ENCODE measurements at places on chromosomes 1 and 21.

DNA sequence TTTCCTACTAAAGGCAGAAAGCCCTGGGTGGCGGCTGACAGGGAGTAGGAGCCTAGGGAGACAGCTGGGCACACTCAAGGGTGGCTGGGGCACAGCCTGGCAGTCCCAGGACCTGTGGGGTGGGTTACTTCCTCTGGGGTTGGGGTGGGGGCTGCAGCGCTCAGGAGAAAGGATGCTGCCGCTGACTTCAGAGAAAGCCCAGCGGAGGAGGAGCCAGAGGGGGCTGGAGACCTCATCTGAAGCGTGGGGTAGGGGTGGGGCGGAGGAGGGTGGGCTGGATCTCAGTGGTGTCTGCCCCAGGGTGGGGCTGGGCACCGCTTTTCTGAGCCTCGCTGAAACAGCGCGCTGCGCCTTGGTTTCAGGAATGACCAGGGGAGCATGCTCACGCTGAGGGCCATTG lies 30.8 kb downstream of the KCNA10 start:
- H3K36me3 ChIP-seq: no peaks in the 10 kb centered on the region
- H3K27me3 ChIP-seq: peaks cover 44% of the 10 kb centered on the region
- H3K4me3 ChIP-seq: no peak overlapping the region

- H3K27ac ChIP-seq: peak overlapping the region; percentile 88
- H3K27me3 ChIP-seq: peaks cover 10% of the 10 kb centered on the region
- H3K36me3 ChIP-seq: peaks cover 50% of the 10 kb centered on the region
- H3K4me3 ChIP-seq: peak overlapping the region; percentile 66
- peak; percentile 70 for DNase-seq
- H3K4me1 ChIP-seq: peaks cover 73% of the 10 kb centered on the region
Observed at GRCh38 chr1:85495556-85495955, 30.6 kb upstream of the DDAH1 start.

DNA sequence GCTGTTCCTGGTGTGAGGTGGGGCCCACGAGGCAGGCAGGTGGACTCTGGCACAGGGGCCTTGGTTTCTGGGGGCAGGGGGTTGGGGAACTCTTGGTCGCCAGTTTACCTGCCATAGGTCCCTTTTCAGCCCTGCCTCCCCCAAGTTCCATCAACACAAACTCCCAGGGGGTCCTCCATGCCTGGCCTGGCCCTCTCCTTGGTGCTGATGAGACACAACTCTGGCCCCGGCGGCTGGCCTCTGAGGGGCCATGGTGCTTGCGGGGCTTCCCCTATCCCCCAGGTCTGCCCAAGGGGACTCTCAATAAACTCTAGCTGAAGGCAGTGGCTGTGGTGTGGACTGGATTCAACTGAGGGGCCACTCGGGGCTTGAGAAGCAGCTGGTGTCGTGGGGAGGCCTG lies 16.0 kb downstream of the HTR6 start:
- no peak overlapping the region for H3K4me3 ChIP-seq
- DNase-seq: no peak
- H3K27me3 ChIP-seq: peaks cover 11% of the 10 kb centered on the region
- peaks cover 10% of the 10 kb centered on the region for H3K4me1 ChIP-seq
- H3K27ac ChIP-seq: no peak overlapping the region

GRCh38 chr1:43612406-43612805 lies 37.5 kb upstream of the KDM4A start:
- DNase-seq: no peak
- H3K4me3 ChIP-seq: no peak overlapping the region
- peaks cover 7% of the 10 kb centered on the region for H3K36me3 ChIP-seq
- no peak overlapping the region for H3K27ac ChIP-seq
- H3K27me3 ChIP-seq: no peaks in the 10 kb centered on the region
- H3K4me1 ChIP-seq: no peaks in the 10 kb centered on the region

GRCh38 chr21:34926803-34927467 lies 122.2 kb downstream of the RUNX1 start:
- peaks cover 57% of the 10 kb centered on the region for H3K4me1 ChIP-seq
- peak overlapping the region; percentile 19 for H3K27ac ChIP-seq
- no peak overlapping the region for H3K4me3 ChIP-seq
- peak; percentile 23 for DNase-seq
- no peaks in the 10 kb centered on the region for H3K27me3 ChIP-seq

DNA sequence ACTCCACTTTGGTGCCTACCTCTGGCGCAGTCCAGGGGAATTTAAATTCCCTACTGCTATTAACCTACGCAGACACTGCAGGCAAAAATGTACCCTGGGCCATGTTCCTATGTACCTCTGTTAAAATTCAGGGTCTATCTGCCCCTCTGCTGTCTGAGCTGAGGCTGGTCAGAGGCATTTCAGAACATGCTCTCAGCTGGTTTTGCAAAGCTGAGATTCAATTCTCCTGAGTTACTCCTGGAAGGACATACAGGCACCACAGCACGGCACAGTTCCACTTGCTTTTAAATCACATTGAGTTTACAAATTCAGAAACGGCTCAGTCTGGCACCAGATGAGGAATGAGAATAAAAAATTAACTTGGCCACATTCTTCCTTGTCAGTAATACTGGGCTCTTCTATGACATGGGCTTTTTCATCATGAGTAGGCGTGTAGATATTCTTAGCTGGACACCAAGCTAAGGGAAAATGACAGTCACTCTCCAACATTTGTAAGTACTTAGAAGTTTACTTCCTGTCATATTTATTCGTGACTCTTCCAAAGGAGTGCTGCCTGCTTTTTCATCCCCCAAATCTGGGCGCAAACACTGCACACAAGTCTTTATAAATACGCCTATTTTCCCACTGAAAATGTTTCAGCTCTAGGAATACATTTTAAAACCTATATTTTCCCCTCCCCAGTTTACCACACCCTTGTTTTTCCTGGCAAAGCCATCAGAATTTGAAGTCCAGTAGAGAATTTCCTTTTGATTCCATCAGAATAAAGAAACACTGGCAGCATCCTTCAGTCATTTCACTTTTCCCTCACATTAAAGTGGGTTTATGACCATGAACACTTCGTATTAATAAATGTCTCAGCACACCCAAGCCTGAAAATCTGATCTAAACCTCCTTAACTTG lies 1.9 kb downstream of the C1orf198 start:
- DNase-seq: peak; percentile 60
- H3K4me1 ChIP-seq: peaks cover 69% of the 10 kb centered on the region
- peak overlapping the region; percentile 86 for H3K27ac ChIP-seq
- H3K36me3 ChIP-seq: peaks cover 42% of the 10 kb centered on the region
- peak overlapping the region; percentile 93 for H3K4me3 ChIP-seq

- no peak overlapping the region for H3K4me3 ChIP-seq
- no peaks in the 10 kb centered on the region for H3K36me3 ChIP-seq
- peaks cover 11% of the 10 kb centered on the region for H3K27me3 ChIP-seq
- no peak overlapping the region for H3K27ac ChIP-seq
- no peak for DNase-seq
Observed at GRCh38 chr21:45108808-45109781, 34.7 kb downstream of the ADARB1 start.

DNA sequence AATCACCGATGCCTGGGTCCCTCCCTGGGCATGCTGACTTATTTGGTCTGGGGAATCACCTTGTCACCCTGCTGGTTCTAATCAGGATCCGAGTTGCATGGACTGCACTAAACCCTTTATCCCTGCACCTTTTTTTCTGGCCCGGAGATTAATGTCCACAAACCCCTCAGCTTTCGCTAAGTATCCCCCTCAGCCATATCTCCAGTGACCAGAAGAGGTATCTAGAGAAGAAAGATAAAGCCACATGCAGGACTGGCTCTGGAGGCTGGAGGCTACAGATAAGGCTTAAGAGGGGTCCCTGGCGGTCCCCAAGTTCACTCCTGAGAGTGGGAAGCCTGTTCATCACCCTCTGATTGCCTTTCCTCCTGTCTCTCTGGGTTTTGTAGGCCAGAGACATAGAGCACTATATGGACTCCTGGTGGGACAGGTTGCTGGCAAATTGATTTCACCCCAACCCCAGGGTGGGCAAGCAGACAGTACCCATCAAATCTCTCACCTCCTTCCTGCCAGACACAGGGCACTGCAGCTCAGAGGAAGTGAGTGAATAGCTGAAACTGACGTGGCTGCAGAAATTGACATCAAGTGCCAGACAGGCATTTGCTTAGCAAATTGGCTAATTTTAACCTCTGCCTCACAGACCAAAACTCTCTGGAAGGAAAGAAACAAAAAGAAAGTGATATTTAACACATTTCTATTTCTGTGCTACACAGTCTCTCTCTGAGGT lies 38.8 kb downstream of the HMGB4 start:
- no peak for DNase-seq
- H3K27me3 ChIP-seq: peaks cover 2% of the 10 kb centered on the region

DNA sequence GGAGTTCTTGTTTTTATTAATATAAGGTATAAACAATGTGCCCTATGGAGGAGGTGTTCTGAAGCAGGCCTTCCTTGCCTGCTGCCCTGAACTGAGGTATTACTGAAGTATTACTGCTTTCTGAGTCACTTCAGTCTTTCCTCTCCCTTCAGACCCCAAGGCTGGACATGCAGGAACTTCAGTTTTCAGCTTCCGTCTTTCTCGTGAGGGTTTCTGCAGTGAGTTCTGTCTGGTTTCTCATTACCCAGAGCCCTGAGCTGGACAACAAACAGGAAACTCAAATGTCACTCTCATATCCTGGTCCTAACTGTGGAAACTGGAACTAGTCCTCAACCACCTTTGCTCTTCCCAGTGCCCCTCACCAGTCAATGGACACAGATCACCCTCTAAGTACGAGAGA lies 46.8 kb downstream of the ELAVL4 start:
- no peak overlapping the region for H3K4me3 ChIP-seq
- H3K27me3 ChIP-seq: peaks cover 2% of the 10 kb centered on the region
- DNase-seq: no peak
- no peaks in the 10 kb centered on the region for H3K36me3 ChIP-seq
- no peak overlapping the region for H3K27ac ChIP-seq

- H3K36me3 ChIP-seq: no peaks in the 10 kb centered on the region
- DNase-seq: no peak
- no peak overlapping the region for H3K4me3 ChIP-seq
Observed at GRCh38 chr1:10897981-10898728, 101.7 kb upstream of the CASZ1 start.

DNA sequence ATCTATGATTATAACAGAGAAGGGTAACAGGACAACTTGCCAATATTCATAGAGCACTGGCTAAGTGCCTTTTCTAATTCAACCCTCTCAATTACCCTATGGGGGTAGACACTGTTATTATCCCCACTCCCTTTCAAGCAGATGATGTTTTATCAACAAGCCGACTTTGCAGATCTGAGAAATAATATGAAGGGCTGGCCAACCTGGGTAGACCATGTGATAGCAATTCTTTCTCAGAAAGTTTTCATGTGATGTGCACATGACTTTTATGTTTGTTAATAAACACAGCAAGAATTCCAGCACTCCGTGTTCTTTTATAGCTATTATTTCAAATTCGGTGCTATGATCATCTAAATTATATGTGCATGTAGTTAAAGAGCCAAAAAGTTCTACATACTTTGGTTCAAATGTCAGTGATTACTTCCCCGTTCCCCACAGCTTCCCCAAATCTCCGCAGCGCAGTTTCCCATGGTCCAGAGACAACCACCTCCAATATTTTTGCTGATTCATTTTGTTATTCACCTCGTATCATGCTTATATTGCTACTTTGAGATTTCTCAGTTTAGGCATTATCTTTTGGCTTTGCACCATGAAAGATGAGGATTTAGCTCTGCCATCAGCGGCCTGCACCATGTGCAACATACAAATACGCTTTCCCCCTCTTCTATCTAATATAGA lies 96.7 kb upstream of the GADD45A start:
- no peak for DNase-seq
- no peaks in the 10 kb centered on the region for H3K36me3 ChIP-seq
- peaks cover 47% of the 10 kb centered on the region for H3K4me1 ChIP-seq

DNA sequence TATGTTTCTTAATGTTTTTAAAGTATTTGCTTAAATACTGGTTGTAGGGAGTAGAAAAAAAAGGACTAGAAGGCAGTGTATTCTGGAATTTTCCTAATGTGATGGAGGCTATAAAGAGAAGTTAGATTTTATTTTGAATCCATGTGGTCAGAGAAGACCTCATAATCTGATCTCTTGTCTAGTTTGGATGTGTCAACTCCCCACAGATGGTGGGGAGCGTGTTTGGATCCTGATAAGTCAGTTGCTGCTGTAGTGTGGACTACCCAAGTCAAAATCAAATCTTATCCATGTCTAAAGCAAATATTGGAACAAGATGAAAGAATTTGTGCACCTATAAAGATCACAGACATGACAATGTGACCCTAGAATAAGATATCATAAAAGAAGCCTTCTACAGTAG lies 918.0 kb downstream of the LTN1 start:
- peaks cover 12% of the 10 kb centered on the region for H3K36me3 ChIP-seq
- peaks cover 2% of the 10 kb centered on the region for H3K4me1 ChIP-seq
- no peak overlapping the region for H3K4me3 ChIP-seq
- no peak overlapping the region for H3K27ac ChIP-seq
- DNase-seq: no peak

- no peaks in the 10 kb centered on the region for H3K36me3 ChIP-seq
- no peak for DNase-seq
- H3K27ac ChIP-seq: no peak overlapping the region
Observed at GRCh38 chr1:54105080-54105479, 47.7 kb downstream of the CDCP2 start.

DNA sequence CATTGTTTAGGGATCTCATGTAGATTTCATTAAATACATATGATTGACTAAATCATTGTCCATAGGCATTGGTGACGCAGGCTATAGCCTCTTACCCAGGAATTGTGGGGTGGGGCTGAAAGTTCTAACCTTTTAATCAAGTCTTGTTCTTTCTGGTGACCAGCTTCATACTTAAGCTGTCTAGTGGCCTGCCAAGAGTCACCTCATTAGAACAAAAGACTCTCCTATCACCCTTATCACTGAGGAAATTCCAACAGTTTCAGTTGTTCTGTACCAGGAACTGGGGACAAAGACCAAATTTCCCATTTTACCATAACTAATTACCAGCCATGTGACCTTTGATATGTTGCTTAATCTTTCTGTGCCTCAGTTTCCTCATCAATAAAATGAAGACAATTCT lies 298.5 kb downstream of the PBX1 start:
- H3K36me3 ChIP-seq: no peaks in the 10 kb centered on the region
- H3K27ac ChIP-seq: no peak overlapping the region
- DNase-seq: no peak

- no peaks in the 10 kb centered on the region for H3K27me3 ChIP-seq
- H3K36me3 ChIP-seq: peaks cover 17% of the 10 kb centered on the region
- DNase-seq: peak; percentile 17
- peaks cover 45% of the 10 kb centered on the region for H3K4me1 ChIP-seq
- H3K4me3 ChIP-seq: 0 out of 2 replicates have a peak overlapping the region, but pooled peaks have one; percentile 1
- H3K27ac ChIP-seq: peak overlapping the region; percentile 4
Observed at GRCh38 chr1:89998306-89998705, 3.4 kb downstream of the ZNF326 start.

- H3K4me3 ChIP-seq: no peak overlapping the region
- no peak overlapping the region for H3K27ac ChIP-seq
- no peaks in the 10 kb centered on the region for H3K27me3 ChIP-seq
- peaks cover 6% of the 10 kb centered on the region for H3K4me1 ChIP-seq
Observed at GRCh38 chr21:43020177-43020576, 45.8 kb downstream of the PKNOX1 start.

GRCh38 chr1:199929556-199929955 lies 98.0 kb upstream of the NR5A2 start:
- no peak for DNase-seq
- H3K36me3 ChIP-seq: no peaks in the 10 kb centered on the region
- H3K27me3 ChIP-seq: peaks cover 3% of the 10 kb centered on the region
- H3K4me1 ChIP-seq: peaks cover 9% of the 10 kb centered on the region
- no peak overlapping the region for H3K4me3 ChIP-seq

GRCh38 chr1:82604524-82604923 lies 803.8 kb downstream of the ADGRL2 start:
- no peaks in the 10 kb centered on the region for H3K36me3 ChIP-seq
- no peak overlapping the region for H3K4me3 ChIP-seq
- no peaks in the 10 kb centered on the region for H3K27me3 ChIP-seq
- no peak for DNase-seq
